ENCODE measurements at places on chromosomes 1 and 21. TPM values are rescaled to one million over a fixed set of nuclear protein-coding genes. Genes with fewer than 3 reads are reported as not detected.
A peak's percentile ranks its signal among the peaks of the same experiment; 100 is the strongest.

- DNase-seq = no peak
These were observed 70.4 kb downstream of the PRDM16 start for GRCh38 chr1:3139451-3139852.

- DNase-seq = no peak
These were observed 12.6 kb downstream of the DAB1 start for GRCh38 chr1:57411262-57411661.

DNA sequence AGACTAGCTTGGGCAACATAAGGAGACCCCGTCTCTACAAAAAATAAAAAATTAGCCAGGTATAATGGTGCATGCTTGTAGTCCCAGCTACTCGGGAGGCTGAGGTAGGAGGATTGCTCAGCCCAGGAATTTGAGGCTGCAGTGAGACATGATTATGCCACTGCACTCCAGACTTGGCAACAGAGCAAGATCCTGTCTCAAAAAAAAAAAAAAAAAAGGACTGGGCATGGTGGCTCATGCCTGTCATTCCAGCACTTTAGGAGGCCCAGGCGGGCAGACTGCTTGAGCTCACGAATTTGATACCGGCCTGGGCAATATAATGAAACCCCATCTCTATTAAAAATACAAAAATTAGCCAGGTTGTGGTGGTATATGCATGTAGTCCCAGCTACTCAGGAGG, 47.3 kb upstream of the BCL10 start:
- DNase-seq = no peak

GRCh38 chr1:62057641-62058290, 136.9 kb upstream of the L1TD1 start:
- no peak for DNase-seq

GRCh38 chr1:51070011-51070410, 32.0 kb upstream of the C1orf185 start:
- DNase-seq = no peak

- no peak for DNase-seq
These were observed 319.4 kb upstream of the NFIA start for GRCh38 chr1:60762911-60763310.

GRCh38 chr1:234726359-234726943, 116.5 kb upstream of the IRF2BP2 start:
- DNase-seq = no peak

GRCh38 chr1:237318748-237319147, 276.8 kb downstream of the RYR2 start:
- no peak for DNase-seq

- DNase-seq = no peak
These were observed 90.6 kb upstream of the ZNF678 start for GRCh38 chr1:227472772-227473171.

- DNase-seq = no peak
These were observed 108.3 kb upstream of the USH2A start for GRCh38 chr1:216531263-216532239.

- DNase-seq = no peak
These were observed 74.2 kb downstream of the ATF6 start for GRCh38 chr1:161840363-161840762.

DNA sequence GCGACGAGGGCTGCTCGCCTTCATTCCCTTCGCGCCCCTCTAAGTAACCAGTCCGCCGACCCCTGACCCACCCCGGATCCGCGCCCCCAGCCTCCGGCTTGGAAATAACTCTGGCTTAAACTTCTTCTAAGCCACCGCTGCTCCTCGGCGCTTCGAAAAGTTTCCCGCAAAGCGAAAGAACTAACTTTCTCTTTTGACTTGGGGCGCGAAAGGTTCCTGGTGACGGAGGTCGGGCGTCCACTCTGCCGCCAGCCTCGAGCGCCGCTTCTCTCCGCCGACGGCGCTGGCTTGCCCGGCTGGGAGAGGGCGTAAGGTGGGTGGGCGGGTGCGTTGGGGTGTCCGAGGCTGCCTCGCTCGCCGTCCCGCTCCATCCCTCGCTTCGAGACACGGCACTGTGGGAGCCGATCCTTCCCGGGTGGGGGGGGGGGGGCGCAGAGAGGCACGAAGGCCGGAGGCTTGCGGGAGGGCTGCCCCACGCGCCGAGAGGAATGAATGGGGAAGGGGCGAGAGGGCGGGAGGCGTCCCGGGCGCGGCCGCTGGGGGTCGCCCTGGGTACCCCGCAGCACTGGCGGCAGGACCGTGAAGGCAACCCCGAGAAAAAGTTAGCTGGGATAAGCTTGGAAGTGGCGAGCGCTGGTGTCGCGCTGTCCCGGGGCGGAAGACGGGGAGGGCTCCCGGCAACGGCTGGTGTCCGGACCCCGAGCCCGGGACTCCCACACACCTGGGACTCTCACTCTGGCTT, 569 bp downstream of the ATF3 start:
- DNase-seq = peak; percentile 47

DNA sequence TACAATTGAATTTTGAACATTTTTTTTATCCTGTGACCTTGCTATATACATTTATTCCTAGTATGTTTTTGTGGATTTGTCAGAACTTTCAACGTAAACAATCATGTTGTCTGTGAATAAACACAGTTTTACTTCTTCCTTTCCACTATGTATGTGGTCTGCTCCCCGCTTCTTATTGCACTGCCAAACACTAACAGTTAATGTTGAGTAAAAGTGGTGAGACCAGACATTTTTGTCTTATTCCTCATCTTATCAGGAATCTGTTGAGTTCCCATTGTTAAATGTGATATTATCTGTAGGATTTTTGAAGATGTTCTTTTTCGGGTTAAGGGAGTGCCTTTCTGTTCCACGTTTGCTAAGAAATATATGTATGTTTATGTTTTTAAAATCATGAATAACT, 45.9 kb downstream of the CAMSAP2 start:
- no peak for DNase-seq

DNA sequence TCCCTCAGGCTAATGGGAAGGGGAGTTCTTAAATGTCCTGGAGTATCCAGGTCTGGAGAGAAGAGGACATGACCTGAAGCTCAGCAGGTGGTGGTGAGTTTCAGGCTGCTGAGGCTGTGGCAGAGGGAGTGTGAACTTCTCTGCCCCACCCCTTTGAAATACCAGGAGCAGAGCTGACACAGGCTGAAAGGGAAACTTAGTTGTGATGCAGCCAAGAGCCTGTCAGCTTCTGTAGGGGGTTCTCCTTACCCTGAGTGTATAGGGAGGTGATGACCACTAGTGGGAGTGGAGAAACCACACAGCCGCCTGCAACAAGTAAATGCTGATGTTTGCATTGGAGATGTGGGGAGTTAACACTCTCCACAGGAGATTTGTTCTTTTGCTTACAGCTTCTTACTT, 152.3 kb downstream of the FCRL5 start:
- DNase-seq = no peak

DNA sequence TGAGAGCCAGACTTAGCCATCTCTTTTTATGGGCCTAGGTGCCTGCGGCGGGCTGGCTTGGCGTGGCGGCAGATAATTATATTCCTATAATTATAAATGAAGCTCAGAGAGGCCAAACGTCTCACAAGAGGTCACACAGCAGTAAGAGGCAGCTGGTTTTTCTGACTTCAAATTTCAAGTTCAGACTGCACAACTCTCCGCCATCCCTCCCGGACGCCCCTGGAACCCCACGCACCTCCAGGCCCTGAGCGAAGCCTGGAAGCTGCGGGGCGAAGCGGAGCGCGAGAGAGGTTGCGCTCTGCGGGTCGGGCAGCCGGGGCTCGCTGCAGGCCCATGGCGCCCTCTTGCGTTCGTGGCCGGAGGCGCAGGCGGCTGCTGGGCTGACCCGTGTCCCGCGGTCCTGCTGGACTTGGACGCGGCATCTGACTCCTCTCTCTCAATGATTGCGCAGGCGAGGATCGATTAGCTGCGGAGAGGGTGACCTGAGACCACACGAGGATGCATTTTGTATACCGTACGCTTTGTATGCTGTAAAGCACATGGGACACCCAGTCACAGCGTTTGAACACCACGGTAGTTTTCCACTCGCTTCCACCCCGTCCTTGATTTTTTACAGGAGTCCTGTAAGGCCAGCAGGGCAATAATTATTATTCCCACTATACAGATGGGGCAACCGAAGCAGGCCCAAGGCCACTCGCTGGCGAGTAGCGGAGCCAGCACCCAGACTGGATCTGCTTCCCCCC, 272.7 kb downstream of the FOXD2 start:
- peak; percentile 74 for DNase-seq

- DNase-seq = no peak
These were observed 77.9 kb downstream of the NEK7 start for GRCh38 chr1:198234520-198235251.

- peak; percentile 16 for DNase-seq
These were observed 5.8 kb upstream of the ITGB2 start for GRCh38 chr21:44926331-44927101.

The TNFSF4 gene
- total RNA-seq = 0.44 TPM

The ZNF648 gene
- not detected for total RNA-seq

The TAS1R1 gene
- total RNA-seq = not detected

The TMEM53 gene
- total RNA-seq = 11.5 TPM

The TAL1 gene
- total RNA-seq = 4.3 TPM
